ENCODE measurements at places on chromosomes 11 and 22.

DNA sequence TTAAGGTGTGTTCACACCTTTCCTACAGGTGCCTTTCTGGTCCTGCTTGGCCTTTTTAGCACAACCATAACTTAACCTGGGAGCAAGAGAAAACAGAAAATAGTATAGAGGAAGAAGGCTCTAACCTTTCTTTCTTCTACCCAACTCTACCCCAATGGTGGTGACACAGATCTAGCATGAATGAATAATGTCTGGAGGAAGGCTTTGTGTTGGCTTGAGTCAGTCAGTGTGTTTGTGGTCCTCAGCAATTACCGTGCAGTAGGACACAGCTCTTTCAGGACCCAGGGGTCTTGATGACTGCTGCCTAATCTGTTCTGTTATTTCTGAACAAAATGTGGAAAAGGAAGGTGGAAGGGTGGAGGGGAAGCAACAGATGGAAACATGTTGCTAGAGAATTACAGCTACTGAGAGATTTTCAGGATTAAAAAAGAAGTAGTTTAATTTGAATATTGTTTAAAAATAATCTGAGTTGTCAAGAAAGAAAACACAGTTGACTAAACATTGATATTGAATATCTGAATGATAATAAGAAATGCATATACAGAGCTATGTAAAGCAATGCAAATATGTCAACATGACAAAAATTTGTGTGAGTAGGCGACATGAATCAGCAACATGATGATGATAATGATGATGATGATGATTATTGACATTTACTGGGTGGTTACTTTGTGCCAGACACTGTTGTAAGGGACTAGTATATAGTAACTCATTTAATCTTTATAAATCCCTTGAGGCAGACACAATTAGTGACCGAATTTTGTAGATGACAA, 55.3 kb downstream of the AASDHPPT start:
- no peak for DNase-seq

DNA sequence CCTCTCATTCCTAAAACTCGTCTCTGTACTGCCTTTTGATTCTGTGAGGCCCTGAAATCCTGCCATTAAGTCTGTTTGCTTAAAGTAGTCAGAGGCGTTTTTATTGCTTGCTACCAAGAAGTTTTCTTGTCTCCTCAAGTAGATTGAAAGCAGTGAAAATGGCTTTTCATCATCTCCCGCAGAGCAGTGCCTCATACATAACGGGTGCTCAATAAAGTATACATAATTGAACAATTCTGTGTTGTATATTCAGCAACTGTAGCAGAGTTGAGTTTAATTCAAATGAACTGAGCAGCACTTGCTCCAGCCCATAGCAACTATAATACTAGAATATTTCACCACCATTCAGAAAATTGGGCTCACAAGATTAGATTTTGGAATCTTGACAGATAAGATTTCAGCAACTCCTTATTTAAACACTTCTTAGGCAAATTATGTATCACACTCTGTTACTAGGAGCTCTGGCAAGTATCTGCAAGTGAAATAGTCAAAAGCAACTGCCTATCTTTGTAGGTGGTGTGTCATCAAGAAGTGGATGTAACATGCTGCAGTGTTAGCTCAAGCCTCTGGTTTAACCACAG, 20.0 kb downstream of the FIBIN start:
- DNase-seq: no peak

- DNase-seq: no peak
Measured at GRCh38 chr11:63939397-63939891, 642 bp downstream of the NAA40 start.

DNA sequence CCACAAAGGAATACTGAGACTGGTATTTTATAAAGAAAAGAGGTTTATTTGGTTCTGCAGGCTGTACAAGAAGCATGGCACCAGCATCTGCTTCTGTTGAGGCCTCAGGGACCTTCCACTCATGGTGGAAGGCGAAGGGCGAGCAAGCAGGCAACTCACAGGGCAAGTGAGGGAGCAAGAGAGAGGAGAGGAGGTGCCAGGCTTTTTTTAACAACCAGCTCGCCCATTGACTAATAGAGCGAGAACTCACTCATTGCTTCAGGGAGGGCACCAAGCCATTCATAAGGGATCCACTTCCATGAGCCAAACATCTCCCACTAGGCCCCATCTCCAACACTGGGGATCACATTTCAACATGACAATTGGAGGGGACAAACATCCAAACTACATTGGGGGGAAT, 1.2 kb downstream of the PTS start:
- DNase-seq: no peak

- peak; percentile 100 for DNase-seq
Measured at GRCh38 chr11:65487467-65488272, 11.2 kb upstream of the MALAT1 start.

DNA sequence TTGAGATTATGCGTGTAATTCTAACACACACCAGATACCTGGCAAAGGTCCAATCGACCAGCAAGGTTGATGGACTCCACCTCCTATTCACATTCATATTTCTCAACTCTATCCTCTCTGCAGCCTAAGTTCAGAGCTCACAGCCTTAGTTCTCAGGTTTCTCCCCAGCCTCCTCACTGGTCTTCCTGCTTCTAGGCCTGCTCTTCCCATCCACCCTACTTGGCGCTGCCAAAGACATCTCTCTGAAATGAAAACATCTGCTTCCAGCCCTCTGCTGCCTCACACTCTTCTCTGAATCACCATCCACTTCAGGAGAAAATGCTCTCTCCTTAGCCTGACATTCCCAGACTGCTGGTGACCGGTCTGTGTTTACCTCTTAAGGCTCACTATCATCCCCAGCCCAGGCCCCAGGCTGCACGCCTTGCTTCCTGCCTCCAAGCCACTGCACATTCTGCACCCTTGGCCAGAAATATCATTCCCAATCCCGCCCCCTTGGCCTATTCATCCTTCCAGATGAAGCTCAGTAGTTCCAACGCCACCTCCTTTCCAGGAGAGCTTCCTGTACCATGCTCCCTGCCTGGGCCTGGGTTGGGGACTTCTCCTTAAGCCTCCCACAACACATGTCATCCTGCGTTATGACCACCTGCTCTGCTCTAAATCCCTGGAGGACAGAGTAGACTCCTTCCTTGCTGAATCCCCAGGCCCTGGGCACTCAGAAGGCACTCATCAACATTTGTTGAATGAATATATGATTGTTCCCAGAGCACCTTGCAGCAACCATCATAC, 3.5 kb downstream of the ARRB1 start:
- DNase-seq: no peak

GRCh38 chr11:116300232-116300631, 472.6 kb downstream of the BUD13 start:
- DNase-seq: no peak

GRCh38 chr22:42066126-42066761, 4.4 kb downstream of the NAGA start:
- DNase-seq: no peak

GRCh38 chr11:6571434-6572008, 31.9 kb downstream of the RRP8 start:
- DNase-seq: no peak

DNA sequence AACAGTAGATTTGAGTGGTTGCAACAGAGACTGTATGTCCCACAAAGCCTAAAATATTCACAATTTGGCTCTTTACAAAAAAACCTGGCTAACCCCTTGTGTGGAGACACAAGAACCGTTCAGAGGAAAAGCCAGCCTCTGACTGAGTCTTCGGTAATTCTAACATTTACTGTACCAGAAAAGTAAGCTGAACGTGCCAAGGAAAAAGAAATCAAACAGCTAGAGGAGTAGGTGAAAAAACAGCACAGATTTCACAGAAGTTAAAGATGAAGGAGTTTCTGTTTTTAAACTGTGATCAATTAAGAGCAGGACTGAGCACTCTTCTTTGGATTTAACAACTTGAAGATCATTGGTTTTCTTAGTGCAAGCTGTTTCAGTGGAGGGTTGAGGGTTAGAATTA, 424.7 kb upstream of the KIRREL3 start:
- no peak for DNase-seq

DNA sequence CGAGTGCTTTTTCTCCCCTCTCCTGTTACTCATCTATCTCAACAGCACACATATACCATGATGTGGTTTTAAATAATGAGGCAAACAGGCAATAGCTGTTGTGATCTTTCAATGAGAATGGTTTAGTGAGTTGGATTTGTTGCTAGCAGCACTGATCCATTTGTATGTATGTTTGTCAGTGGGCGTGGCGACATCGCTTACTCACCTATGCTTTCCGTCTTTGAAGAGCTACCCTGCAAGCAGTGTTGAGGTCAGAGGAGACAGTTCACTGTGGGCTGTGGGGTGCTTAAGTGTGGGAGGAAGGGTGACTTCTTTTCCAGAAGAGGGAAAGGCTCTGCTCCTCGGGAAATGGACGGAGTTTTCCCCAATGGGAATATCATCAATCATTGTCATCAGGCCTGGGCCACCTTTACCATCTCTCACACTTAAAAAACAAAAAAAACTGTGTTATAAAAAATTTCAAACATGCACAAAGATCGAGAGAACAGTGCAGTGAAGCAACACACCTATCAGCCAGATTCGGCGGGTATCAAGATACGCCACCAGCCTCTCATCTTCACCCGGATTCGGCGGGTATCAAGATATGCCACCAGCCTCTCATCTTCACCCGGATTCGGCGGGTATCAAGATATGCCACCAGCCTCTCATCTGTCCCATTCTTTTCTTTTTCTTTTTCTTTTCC, 83.8 kb downstream of the TBC1D22A start:
- no peak for DNase-seq

- no peak for DNase-seq
Measured at GRCh38 chr11:2724653-2725367, 25.0 kb upstream of the KCNQ1OT1 start.

GRCh38 chr22:37891926-37892325, 14.2 kb upstream of the MICALL1 start:
- no peak for DNase-seq

DNA sequence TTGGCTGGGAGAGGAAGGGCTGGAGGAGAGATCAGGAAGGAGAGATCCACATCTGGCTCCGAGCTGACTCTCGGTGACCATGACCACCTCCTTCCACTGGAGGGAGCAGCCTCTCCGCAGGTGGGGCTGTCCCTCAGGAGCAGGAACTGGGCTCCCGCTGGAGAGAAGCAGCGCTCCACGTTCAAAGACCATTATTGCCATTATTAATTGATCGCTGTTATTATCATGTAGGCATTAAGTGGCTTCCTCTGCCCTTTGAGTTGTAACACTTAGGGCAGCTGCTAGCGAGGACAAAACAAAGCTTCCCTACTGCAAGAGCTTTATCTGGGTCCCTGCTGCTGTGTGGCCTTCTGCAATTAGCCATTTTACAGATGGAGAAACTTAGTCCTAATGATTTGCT, 251.9 kb downstream of the ST3GAL4 start:
- DNase-seq: no peak

DNA sequence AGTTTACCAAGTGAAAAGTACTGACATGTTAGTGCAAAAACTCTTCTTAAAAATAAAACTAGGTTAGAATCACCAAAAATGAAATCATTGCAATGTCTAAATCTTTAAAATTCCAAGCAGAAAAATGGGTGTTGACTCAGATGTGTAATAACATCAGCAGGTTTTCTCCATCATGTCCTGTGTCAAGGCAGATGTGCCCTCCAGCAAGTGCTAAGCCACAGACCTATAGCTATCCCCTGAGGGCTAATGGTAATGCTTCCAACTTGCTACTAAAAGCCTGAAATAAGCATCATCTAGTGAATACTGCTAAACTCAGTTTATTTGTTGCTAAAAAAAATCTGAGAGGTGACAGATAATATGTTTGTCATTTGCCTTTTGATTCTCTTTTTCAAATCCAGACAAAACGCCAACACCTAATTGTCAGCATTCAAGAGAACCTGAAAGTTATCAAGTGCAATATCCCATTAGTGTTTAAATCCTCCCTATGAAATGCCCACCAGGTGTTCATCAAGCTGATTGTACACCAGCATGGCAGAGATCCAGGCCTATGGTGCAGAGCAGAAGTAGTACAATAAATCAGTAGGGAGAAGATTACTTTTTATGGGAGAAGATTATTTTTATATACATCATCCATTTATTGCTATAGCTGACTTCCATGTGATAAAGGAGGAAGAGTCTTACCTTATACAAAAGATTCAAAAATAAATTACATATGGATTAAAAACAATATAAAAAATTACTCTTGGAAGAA, 55.1 kb upstream of the SYT9 start:
- no peak for DNase-seq

GRCh38 chr22:40033586-40034380, 39.0 kb downstream of the FAM83F start:
- no peak for DNase-seq

GRCh38 chr11:71329165-71329510, 76.8 kb upstream of the SHANK2 start:
- no peak for DNase-seq

DNA sequence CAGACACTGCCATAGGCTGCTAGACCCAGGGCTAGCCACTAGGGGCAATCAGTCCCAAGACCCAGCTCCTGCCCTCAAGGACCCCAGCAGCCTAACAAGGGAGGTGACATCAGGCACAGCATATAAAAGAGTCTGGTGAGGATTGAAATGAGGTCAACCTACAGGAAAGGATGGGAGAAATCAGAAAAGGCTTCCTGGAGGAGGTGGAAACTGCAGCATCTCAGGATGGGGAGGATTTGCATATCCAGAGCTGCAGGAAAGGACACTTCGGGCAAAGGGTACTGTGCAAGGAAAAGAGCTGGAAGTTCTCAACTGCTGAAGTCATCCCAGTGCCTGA, 2.9 kb upstream of the ARFGAP2 start:
- no peak for DNase-seq

GRCh38 chr11:82754410-82754809, 20.7 kb upstream of the FAM181B start:
- no peak for DNase-seq

GRCh38 chr11:35714882-35715627, 52.5 kb downstream of the TRIM44 start:
- no peak for DNase-seq

DNA sequence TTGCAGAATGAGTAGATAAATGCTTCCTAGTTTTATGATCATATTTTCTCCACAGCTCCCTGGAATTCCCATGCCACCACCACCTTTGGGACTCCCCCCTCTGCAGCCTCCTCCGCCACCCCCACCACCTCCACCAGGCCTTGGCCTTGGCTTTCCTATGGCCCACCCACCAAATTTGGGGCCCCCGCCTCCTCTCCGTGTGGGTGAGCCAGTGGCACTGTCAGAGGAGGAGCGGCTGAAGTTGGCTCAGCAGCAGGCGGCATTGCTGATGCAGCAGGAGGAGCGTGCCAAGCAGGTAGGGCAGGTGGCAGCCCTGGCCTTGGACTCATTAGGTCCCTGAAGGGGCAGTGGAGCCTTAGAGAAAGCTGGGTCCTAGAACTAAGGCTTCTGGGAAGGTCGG, 2.9 kb downstream of the SF3B2 start:
- DNase-seq: no peak
